ENCODE measurements at places on chromosomes 4 and X.

DNA sequence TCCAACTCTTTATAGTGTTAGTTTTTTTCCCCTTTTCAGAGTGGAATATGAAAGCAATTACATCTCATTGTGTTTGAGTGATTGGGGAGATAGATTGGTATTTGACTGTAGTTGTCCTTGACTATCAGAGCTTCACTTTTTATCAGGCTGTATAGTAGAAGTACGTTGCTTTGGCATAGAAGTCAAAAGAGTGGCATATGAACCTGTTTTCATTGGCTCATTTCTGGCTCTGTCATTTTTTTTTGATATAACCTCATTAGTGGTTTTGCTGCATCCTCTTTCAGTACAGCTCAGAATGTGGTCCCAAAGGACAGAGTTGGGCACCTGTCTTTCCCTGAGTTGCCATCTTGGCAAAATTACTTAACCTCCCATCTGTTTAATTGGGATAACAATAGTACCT is 1.4 kb downstream of the TMA16 start:
- no peak for DNase-seq

GRCh38 chrX:113741744-113742143 is 842.1 kb upstream of the HTR2C start:
- no peak for DNase-seq

DNA sequence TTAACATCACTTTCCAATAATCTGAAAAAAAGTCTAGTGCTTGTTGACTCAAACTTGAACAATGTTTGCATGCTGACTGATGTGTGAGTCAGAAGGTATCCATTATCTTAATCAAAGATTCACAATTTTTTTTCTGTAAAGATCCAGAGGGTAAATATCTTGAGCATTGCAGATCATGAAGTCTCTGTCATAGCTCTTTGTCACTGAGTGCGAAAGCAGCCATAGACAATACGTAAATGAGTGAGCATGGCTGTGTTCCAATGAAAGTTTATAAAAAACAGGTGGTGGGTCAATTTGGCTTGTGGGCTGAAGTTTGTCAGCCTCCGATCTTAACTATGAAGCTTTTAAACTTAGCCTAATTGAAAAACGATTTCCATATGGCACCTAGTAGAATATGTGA is 37.7 kb downstream of the NHS start:
- no peak for DNase-seq

GRCh38 chr4:149972407-149972806 is 105.8 kb upstream of the DCLK2 start:
- no peak for DNase-seq

DNA sequence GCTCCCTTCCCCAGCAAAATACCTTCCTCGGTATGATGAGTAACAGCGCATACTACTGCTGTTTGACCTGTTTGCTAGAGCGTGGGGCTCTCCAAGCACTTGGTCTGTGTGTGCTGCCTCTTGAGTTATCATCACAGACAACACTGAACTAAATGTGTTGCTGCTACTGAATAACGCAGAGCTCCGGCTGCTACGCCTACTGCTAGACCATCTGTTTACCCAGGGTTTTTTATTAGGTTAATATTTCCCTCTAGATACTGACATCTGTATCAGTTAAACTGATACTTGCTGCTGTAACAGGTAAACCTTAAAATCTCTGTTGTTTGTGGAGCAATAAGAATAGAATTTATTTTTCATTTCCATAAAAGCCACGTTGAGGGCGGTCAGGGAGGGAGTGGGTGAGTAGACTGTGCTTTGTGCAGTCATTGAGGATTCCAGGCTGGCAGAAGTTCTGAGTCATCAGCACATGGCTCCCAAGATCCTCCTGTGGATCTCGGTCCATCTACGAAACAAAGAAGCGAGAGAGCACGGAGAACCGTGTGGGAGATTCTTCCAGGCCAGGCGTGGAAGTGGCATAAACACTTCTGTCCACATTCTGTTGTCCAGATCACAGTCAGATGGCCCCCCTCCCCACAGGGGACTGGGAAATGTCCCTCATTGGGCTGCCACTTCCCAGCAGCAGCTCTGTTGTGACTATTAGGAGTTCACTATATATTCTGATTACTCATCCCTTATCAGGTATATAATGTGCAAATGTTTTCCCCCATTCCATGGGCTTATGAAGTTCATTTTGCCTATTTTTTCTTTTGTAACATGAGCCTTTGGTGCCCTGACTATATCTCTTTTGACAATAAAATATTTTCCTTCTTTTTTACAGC is 14.1 kb downstream of the GRK4 start:
- peak; percentile 52 for DNase-seq

GRCh38 chr4:129358571-129358970 is 262.6 kb downstream of the C4orf33 start:
- no peak for DNase-seq

DNA sequence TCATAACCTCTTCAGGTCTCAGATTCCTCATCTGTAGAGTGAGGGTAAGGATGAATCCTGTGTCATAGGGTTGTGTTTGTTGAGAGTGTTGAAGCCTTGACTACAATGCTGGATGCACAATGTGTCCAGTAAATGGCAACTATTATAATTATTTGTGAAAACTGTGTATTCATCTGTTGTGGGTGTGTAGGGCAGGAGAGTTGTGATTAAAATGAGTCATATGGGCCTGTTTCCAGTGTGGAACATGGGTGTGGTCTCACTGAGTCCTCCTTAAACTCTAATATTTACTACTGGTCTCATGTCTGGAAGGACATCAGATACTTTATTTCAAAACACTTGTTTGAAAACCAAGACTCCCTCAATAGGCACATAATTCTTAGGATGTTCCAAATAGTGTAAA is 208.5 kb upstream of the CASK start:
- DNase-seq: no peak

GRCh38 chr4:15777697-15778288 is 335 bp upstream of the CD38 start:
- DNase-seq: no peak

DNA sequence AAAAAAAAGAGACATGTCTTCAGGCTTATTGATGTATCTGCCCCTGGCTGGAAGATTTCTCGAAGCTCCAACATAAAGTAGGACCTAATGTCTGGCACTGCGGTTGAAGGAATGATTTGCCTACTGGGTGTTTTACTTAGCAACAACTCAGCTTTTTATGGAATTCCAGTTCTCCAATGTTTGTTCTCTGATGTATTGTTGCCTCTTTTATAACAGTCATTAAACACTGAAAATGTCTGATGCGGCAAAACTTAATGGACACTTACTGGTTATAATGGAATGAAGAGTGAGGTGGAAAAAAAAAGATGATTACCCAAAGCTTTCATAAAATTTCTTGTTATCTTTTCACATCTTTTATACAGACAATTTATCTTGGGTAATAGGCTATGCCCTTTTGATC is 75.6 kb upstream of the ZFP42 start:
- no peak for DNase-seq

DNA sequence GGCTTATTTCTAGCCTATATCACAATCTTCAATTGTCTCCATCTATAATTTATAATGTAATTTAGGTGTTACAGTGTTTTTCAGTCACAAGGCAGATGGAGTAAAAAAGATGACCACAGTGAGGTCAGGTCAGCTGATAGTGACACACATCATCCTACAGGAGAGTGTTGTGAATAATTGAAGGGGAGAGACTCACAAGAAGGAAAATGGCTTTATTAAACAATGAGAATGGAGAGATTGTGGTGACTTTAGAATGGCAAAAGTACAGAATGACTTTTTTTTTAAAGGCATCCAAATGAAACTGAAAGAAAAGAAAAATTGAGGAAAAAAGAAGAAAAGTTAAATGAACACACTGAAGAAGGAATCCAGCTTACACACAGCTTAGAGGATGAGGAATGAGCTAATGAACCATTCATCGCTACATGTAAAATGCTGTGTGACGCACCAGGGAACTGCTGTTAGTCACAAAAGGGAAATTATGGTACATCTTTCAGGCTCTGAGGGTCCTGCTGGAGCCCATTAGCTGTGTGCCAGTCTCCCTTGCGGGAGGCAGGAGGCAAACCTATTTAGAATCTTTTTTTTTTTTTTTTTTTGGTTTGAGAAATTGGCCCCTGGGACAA is 56.6 kb downstream of the SPRY1 start:
- DNase-seq: peak; percentile 54

- DNase-seq: peak; percentile 47
Measured at GRCh38 chr4:117134386-117134785, 49.0 kb upstream of the TRAM1L1 start.

- DNase-seq: no peak
Measured at GRCh38 chr4:101025755-101026154, 321.6 kb downstream of the PPP3CA start.

DNA sequence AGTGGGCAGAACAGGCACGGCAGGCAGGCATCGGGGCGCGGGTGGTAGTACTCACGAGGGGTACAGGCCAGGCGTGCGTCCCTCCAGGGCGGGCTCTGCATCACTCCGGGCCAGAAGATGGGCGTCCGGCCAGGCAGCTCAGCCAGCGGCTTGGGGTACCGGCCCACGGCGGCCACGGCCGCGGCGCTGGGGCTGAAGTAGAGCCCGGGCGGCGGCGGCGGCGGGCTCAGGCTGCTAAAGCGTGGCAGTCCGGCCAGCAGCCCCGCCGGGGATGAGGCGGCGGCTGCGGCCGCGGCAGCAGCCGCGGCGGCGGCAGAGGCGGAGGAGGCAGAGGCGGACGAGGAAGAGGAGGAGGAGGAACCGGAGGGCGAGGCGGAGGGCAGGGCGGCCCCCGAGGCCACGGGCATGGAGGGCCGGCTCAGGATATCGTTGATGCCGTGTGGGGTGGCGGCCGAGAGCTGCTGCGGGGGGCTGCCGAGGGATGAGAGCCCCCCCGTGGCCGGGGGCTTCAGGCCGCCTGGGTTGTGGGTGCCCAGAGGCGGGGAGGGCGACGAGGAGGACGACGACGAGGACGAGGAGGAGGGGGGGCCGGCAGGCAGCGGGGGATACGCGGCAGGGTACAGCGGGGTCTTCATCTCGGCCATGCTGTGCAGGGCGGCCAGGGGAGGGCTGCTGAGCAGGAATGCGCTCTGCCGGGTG is 1.4 kb downstream of the NKX6-1 start:
- DNase-seq: no peak

- no peak for DNase-seq
Measured at GRCh38 chrX:17741123-17741511, 3.8 kb downstream of the SCML1 start.

GRCh38 chrX:111868726-111869638 is 7.0 kb upstream of the TRPC5OS start:
- DNase-seq: no peak

- DNase-seq: no peak
Measured at GRCh38 chr4:165813606-165814005, 59.4 kb upstream of the TLL1 start.

GRCh38 chrX:96729053-96729452 is 44.4 kb downstream of the DIAPH2 start:
- DNase-seq: no peak

GRCh38 chr4:187814737-187815465 is 180.7 kb upstream of the ZFP42 start:
- peak; percentile 33 for DNase-seq

DNA sequence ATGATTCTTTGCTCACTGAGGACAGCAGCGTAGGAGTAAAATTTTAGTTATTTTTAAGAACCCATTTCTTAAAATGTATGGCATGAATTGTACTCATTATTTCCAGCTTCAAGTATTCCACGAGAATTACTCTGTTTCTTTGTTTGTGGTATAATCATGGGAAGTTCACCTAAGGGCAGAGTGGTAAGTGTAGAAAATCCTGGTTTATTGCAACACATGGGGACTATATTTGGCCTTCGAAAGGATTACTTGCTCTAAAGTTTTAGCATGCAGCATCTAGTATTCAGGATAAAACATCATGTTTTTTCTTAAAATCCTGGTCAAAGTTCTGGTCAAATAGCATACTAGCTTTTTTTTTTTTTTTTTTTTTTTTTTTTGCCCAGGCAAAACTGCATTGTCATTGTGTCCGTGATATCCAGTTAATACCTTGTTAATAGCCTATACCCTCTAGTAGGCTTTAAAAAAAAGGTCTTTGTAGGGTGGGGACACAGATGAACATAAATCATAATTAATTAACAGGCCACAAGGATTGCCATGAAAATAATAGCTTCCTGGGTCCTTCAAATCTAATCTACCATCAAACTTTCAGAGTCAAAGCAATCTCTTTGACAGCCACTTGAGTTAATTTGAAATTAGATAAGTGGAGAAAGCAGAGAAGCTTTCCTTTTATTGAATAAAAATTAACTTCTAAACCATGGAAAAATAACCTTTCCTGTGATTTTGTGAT is 44.6 kb upstream of the VEGFC start:
- no peak for DNase-seq

- no peak for DNase-seq
Measured at GRCh38 chr4:184616633-184617551, 32.4 kb downstream of the CASP3 start.

DNA sequence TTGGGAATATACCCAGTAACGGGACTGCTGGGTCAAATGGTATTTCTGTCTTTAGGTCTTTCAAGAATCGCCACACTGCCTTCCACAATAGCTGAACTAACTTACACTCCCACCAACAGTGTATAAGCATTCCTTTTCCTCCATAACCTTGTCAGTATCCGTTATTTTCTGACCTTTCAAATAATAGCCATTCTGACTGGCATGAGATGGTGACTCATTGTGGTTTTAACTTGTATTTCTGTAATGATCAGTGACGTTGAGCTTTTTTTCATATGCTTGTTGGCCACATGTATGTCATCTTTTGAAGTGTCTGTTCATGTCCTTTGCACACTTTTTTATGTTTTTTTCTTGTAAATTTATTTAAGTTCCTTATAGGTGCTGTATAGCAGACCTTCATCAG is 81.2 kb downstream of the ADAM29 start:
- peak; percentile 92 for DNase-seq

DNA sequence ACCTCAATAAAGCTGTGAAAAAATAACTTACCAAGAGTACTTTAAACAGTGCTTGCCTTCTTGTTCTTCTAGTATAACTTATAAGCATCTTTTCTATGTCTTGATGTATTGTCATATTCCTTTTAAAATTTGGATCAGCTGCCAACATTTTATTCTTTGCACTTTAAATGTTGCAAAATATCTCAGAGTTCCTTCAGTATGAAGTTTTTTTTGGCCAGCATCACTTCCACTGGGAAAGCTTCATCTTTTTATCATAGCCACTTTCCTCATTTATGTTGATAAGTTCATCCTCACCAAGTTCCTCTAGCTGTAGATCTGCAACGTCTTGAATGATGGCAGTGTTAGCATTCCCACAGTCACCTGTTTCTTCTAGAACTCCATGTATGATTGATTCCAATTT is 24.2 kb downstream of the CXorf58 start:
- no peak for DNase-seq

All from foreskin melanocyte (primary cell).